ENCODE measurements at places on chromosomes 3 and 15.
A peak's percentile ranks its signal among the peaks of the same experiment; 100 is the strongest.

GRCh38 chr3:87627316-87627715 is 350.9 kb upstream of the POU1F1 start:
- H3K4me3 ChIP-seq: no peak overlapping the region
- no peaks in the 10 kb centered on the region for H3K36me3 ChIP-seq
- no peak for DNase-seq
- H3K4me1 ChIP-seq: no peaks in the 10 kb centered on the region

DNA sequence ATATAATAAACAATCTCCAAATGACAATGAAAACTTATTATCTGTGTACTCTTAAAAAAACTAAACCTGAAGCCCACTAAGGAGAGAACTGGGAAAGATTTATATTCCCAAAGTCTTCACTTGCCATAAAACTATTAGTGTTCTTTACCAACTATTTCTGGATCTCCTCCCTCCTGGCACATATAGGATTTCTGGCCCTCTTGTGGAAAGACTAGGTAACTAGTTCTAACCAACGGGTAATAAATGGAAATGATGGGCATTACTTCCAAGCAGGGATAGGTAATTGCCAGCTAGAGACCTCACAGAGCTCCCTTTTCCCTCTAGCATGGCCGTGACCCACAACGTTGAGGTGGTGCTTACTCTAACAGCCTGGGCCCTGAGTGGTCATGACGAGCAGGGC is 110.1 kb downstream of the DNAH12 start:
- H3K27ac ChIP-seq: no peak overlapping the region
- no peaks in the 10 kb centered on the region for H3K27me3 ChIP-seq
- H3K4me3 ChIP-seq: no peak overlapping the region
- H3K4me1 ChIP-seq: no peaks in the 10 kb centered on the region
- no peaks in the 10 kb centered on the region for H3K36me3 ChIP-seq
- no peak for DNase-seq

- no peak overlapping the region for H3K27ac ChIP-seq
- H3K36me3 ChIP-seq: no peaks in the 10 kb centered on the region
- H3K27me3 ChIP-seq: peaks cover 5% of the 10 kb centered on the region
- no peak for DNase-seq
- H3K4me1 ChIP-seq: peaks cover 8% of the 10 kb centered on the region
These were observed 181.6 kb downstream of the ABHD5 start for GRCh38 chr3:43872301-43872700.

GRCh38 chr3:186828340-186828739 is 14.2 kb upstream of the ADIPOQ start:
- no peak for DNase-seq
- H3K27ac ChIP-seq: no peak overlapping the region
- peaks cover 68% of the 10 kb centered on the region for H3K27me3 ChIP-seq
- peaks cover 22% of the 10 kb centered on the region for H3K4me1 ChIP-seq
- H3K4me3 ChIP-seq: no peak overlapping the region

DNA sequence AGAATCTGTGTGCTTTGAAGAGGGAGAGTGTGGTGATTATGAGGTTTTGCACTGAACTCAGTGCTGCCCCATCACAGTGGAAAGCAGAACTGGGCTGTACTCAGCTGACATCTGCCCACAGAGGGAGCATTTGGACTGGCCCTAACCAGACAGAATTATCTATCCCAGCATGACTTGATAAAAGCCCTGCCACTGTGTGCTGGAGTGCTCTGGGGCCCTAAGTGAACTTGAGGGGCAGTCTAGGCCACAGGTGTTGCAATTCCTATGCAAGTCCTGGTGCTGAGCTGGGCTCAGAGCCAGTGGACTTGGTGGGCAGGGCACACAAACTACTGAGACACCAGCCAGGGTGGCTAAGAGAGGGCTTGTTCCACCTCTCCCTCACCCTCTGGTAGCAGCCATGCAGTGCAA is 269.2 kb upstream of the CTNNB1 start:
- H3K4me1 ChIP-seq: peaks cover 8% of the 10 kb centered on the region
- no peak overlapping the region for H3K4me3 ChIP-seq
- H3K27me3 ChIP-seq: no peaks in the 10 kb centered on the region
- DNase-seq: peak; percentile 81
- no peaks in the 10 kb centered on the region for H3K36me3 ChIP-seq

GRCh38 chr3:100465892-100466777 is 26.3 kb upstream of the TMEM45A start:
- no peaks in the 10 kb centered on the region for H3K27me3 ChIP-seq
- H3K4me1 ChIP-seq: no peaks in the 10 kb centered on the region
- H3K36me3 ChIP-seq: no peaks in the 10 kb centered on the region
- H3K27ac ChIP-seq: no peak overlapping the region

DNA sequence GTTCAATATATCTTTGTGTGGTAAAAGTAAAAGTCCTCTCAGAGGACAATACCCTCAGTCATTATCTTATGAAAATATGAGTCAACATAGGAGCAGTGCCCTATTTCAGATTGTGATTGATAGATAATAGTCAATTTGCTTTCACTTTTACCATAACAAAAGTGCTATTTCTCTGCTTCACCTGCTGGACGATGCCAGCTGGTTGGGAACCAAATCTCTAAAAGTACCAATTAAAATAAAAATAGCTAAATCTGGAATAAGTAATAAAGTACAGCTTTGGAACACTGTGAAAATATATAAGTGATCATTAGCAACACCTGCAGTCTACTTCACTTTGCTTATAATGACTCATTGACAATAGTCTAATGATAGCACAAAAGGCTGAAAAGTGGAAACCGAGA is 390.3 kb upstream of the AGTR1 start:
- no peak overlapping the region for H3K4me3 ChIP-seq
- no peaks in the 10 kb centered on the region for H3K27me3 ChIP-seq
- no peaks in the 10 kb centered on the region for H3K4me1 ChIP-seq
- H3K27ac ChIP-seq: no peak overlapping the region
- H3K36me3 ChIP-seq: no peaks in the 10 kb centered on the region
- no peak for DNase-seq

DNA sequence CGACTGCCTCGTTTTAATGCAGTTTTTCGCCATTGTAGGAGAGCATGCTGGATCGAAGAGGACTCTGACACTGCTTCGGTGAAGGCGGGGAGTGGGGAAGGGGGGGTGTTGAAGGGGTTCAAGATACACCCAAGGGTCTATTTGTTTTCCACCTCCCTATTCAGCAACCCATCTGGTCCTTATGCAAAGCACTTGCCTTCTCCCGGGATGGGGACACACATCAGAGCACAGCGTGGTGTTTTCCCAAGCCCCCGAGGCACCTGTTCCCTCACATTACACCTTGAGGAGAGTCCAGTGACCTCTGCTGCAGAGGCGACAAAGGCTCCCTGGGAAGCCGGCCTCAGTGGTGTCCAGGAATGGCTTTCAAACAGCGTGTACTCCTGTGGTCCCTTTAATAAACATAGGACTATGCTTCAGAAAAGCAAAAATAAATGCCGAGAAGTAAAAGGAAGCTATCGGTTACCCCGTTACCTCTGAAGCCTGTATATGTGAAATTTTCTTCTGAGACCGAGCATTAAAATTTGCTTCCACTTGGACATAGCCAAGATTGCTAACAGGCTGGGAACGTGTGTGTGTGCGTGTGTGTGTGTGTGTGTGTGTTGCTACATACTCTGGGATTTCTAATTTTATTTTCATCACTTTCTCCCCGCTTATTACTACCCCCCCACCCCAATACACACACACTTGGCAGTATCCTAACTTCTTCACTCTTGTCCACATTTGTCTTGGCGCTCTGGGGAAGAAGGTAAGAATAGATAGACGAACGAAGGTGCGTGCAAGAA is 53.2 kb downstream of the CCDC54 start:
- no peak for DNase-seq
- H3K4me1 ChIP-seq: peaks cover 6% of the 10 kb centered on the region
- H3K27me3 ChIP-seq: no peaks in the 10 kb centered on the region
- peak overlapping the region; percentile 72 for H3K4me3 ChIP-seq
- H3K27ac ChIP-seq: peak overlapping the region; percentile 92

- H3K27me3 ChIP-seq: no peaks in the 10 kb centered on the region
- no peak overlapping the region for H3K27ac ChIP-seq
- H3K36me3 ChIP-seq: no peaks in the 10 kb centered on the region
- no peaks in the 10 kb centered on the region for H3K4me1 ChIP-seq
- DNase-seq: no peak
These were observed 52.7 kb downstream of the COL6A6 start for GRCh38 chr3:130569461-130570365.

- H3K27ac ChIP-seq: no peak overlapping the region
- DNase-seq: no peak
- no peaks in the 10 kb centered on the region for H3K27me3 ChIP-seq
- H3K4me3 ChIP-seq: no peak overlapping the region
- no peaks in the 10 kb centered on the region for H3K36me3 ChIP-seq
These were observed 168.5 kb downstream of the NFKBIZ start for GRCh38 chr3:102017784-102018183.

DNA sequence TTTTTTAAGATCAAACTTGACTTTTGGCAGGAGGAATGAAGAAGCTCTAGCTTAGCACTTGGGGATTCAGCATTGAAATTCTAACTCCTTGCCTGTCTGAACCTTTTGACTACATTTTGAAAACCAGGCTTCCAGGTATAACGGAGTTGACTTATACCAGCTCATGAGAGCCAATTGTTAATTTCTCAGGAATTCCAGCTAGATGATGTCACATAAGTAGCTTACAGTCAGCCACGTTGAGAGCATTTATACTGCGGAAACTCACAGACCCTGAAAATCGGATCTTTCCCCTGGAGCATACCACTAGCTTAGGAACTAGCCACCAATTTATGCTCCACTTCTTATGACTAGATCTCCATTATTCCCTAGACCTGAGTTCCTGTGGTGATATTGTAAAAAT is 321.4 kb upstream of the DPH6 start:
- H3K4me1 ChIP-seq: no peaks in the 10 kb centered on the region
- no peak for DNase-seq
- H3K27ac ChIP-seq: no peak overlapping the region
- H3K27me3 ChIP-seq: no peaks in the 10 kb centered on the region
- no peaks in the 10 kb centered on the region for H3K36me3 ChIP-seq

DNA sequence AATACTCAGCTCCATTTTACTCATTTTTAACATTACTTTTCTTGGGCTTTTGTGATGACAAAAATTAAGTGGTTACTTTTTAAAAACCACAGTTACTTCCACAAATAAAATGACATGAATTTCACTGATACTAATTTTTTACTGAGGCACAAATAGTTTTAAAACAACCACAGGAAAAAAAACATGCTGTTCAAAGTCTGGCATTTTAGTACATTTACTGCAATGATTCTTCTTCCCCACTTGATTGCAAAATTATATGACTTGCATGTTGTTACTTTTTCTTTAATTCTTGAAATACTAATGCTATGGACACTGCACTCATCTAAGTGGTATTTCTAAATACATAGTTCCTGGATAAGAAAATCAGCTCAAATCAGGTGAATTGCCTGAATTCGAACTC is 24.8 kb upstream of the SLMAP start:
- no peak for DNase-seq
- no peaks in the 10 kb centered on the region for H3K27me3 ChIP-seq
- no peaks in the 10 kb centered on the region for H3K4me1 ChIP-seq

GRCh38 chr15:60213377-60214000 is 184.3 kb downstream of the ANXA2 start:
- H3K27ac ChIP-seq: no peak overlapping the region
- no peaks in the 10 kb centered on the region for H3K4me1 ChIP-seq
- no peaks in the 10 kb centered on the region for H3K27me3 ChIP-seq
- H3K36me3 ChIP-seq: no peaks in the 10 kb centered on the region
- no peak for DNase-seq

DNA sequence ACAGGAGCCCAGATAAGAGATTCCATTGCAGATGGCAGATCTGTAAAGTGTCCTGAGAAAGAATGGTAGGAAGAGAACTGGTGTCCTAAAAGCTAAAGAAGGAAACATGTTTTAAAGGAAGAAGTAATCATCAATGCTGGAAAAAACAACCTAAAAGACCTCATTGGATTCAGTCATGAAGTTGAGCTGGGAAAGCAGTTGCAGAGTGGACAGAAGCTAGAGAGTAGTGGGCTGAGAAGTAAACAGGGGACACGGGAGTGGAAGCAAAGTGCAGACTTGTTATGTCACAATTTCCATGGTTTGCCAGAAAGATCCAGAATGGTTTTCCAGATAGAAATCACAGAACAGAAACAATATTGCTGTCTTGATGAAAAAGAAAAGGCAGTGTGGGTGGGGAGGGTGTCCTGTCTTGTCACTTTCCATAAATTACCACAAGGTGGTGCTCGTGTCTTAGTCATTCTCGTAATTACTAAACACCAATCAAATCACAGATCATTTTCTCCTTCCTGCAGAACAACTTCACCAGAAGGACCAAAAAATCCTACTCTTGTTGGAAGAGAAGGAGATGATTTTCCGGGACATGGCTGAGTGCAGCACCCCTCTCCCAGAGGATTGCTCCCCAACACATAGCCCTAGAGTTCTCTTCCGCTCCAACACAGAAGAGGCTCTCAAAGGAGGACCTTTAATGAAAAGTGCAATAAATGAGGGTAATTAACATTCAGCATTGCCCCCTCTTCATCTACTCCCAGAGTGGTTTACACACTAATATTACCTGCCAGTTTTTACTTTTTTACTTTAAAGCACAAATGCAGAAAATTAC is 64.5 kb downstream of the KLHL25 start:
- H3K27ac ChIP-seq: no peak overlapping the region
- no peaks in the 10 kb centered on the region for H3K27me3 ChIP-seq
- no peak overlapping the region for H3K4me3 ChIP-seq
- DNase-seq: no peak
- peaks cover 100% of the 10 kb centered on the region for H3K36me3 ChIP-seq
- peaks cover 20% of the 10 kb centered on the region for H3K4me1 ChIP-seq

- DNase-seq: no peak
- H3K4me3 ChIP-seq: no peak overlapping the region
- H3K4me1 ChIP-seq: no peaks in the 10 kb centered on the region
- H3K36me3 ChIP-seq: no peaks in the 10 kb centered on the region
- no peak overlapping the region for H3K27ac ChIP-seq
These were observed 73.1 kb upstream of the GUCA1C start for GRCh38 chr3:109026821-109027220.

- H3K36me3 ChIP-seq: no peaks in the 10 kb centered on the region
- no peaks in the 10 kb centered on the region for H3K4me1 ChIP-seq
- no peak overlapping the region for H3K27ac ChIP-seq
- H3K4me3 ChIP-seq: no peak overlapping the region
- no peaks in the 10 kb centered on the region for H3K27me3 ChIP-seq
These were observed 118.3 kb upstream of the TUSC7 start for GRCh38 chr3:116591236-116591635.

DNA sequence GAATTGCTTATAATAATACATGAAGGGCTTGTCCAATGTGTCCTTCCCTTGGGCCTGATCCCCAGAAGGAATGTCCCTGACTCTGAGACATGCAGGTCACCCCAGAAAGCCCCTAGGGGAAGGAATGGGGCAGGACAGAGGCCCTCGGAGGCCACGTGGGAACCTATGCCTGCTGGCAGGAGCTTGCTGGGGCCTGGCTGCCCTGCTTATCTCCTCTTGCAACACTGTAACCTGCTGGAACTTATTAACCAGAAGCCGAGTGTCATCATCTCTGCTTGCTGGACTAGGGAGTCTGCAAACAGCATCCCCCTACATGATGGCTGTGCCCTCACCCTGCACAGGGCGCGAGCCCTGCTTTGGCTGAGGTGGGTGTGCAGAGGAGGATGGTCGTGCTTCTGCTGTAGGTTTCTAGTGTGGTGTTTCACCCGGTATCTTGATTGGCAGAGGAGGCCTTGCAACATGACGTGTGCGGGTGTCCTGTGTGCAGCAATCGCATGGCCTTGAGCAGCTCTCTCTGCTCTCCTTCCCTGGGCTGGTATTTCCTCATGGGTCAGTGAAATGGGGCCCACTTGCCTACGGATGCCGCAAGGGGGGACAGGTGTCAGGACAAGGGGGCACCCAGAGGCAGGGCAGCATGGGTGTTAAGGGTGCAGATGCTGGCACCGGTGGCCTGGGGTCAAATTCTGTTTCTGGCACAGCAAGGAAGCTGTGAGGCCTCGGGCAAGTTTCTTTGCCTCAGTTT is 5.0 kb downstream of the CHST13 start:
- no peak overlapping the region for H3K4me3 ChIP-seq
- peak; percentile 44 for DNase-seq
- peaks cover 9% of the 10 kb centered on the region for H3K4me1 ChIP-seq
- no peaks in the 10 kb centered on the region for H3K36me3 ChIP-seq
- H3K27ac ChIP-seq: peak overlapping the region; percentile 46
- H3K27me3 ChIP-seq: peaks cover 14% of the 10 kb centered on the region
